ENCODE measurements at places on chromosomes 13 and 19.

DNA sequence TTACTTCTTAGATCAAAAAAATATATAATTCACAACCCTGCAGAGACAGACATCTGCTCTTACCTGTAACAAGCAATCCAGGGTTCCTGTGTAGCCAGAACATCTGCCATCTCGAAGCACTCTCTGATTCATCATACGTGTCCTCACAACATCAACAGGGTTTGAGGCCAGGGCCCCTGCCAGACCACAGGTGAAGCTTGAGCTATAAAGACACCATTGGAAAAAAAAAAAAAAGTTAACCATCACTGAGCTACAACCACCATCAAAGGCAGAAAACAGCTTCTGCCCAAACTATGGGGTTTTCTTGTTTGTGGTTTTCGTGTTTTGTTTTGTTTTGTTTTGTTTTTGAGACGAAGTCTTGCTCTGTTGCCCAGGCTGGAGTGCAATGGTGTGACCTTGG, 19.3 kb downstream of the SLC25A30 start:
- no peak for DNase-seq

DNA sequence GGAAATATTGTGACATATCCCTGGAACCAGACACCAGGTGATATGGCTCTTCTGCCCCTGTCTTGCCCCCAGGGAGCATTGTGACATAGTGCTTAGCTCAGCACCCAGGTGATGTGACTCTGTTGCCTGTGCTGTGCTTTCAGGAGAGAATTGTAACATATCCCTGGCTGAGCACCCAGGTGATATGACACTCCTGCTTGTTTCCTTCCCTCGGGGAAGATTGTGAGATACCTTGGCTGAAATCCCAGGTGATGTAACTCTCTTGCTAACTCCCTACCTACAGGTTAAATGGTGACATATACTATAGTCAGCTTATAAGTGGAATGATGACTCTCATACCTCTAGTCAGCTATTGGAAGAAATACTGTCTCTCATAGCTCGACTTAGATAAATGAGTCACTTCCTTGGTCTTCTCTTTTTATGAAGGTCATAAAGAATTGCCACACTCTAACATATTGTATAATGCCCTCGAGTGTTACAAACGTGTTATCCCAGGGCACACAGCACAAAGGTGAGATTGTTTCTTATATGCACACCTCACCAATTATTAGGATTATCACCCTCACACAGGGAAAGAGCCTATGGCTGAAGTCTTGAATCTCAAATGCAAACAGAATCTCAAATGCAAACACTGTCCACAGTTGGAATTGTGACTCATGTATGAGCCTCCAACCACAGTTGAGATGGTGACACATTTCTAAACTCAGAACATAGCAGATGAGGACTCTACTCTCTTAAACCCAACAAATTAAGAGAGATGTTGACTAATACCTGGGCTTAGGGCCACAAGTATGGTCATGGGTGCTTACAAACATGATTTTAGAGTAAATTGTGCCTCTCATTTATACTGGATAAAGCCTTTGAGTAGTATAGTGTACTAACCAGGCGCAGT, 32.7 kb upstream of the ZNF254 start:
- DNase-seq, result no peak

- no peak for DNase-seq
Measured at GRCh38 chr13:43776501-43777079, 10.2 kb downstream of the ENOX1 start.

DNA sequence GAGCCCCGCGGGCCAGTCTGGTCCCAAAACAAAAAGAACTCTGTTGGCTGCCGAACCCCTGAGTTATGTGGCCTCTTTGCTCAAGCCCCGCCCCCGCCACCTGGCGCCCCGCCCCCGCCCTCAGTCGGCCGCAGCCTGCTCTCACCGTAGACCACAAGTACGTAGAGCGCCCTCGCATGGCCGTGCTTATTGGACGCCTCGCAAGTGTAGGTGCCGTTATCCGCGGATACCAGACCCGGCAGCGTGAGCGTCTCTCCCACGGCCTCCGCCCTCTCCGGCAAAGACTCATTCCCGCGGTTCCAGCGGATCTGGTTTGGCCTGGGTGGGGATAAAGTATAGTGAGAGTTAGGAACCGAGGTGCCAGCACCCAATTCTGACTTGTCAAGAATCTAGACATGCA, 5.5 kb upstream of the ZNF428 start:
- DNase-seq, result no peak

GRCh38 chr13:71619096-71619495, 247.9 kb downstream of the DACH1 start:
- DNase-seq, result no peak

- DNase-seq, result peak; percentile 58
Measured at GRCh38 chr13:48506092-48506701, 26.7 kb downstream of the RCBTB2 start.

All from cerebellum (tissue), 4 donors.